ENCODE measurements at places on chromosomes 11 and 22. TPM values are rescaled to one million over a fixed set of nuclear protein-coding genes. Genes with fewer than 3 reads are reported as not detected.

BTG4 gene
- polyA plus RNA-seq = not detected

SORL1 gene
- polyA plus RNA-seq = 0.07 TPM

TMEM134 gene
- 121 TPM for polyA plus RNA-seq

NAALAD2 gene
- 0.20 TPM for polyA plus RNA-seq

MYRF gene
- 0.01 TPM for polyA plus RNA-seq

CRACR2B gene
- polyA plus RNA-seq = 6.4 TPM

LUZP2 gene
- 0.01 TPM for polyA plus RNA-seq

NLRP10 gene
- not detected for polyA plus RNA-seq

TSSK2 gene
- 0.14 TPM for polyA plus RNA-seq

CEP126 gene
- 0.34 TPM for polyA plus RNA-seq

UBQLNL gene
- 0.01 TPM for polyA plus RNA-seq

MMP27 gene
- not detected for polyA plus RNA-seq

MPZL3 gene
- 0.07 TPM for polyA plus RNA-seq

HMBS gene
- 38.3 TPM for polyA plus RNA-seq

DBX1 gene
- not detected for polyA plus RNA-seq

All from psoas muscle (tissue), 8 donors.